ENCODE measurements at places on chromosomes 5 and 9.
A peak's percentile ranks its signal among the peaks of the same experiment; 100 is the strongest.

DNA sequence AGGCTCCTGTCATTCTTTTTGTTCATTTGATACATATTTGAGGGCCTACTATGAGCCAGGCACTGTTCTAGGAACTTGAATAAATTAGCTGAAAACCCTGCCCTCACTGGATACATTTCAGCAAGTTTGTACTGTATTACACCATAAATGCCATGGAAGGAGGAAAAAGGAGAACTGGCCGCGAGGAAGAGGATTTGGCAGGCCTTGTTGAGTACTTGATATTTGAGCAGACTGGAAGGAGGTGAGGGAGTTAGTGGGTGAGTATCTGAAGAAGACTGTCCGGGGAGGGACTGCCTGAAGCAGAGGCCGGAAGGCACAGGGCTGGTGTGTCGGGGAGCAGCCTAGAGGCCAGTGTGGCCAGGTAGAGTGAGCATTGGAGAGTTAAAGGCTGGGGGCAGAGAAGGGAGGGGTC is 4.5 kb downstream of the SNX30 start:
- DNase-seq = no peak

DNA sequence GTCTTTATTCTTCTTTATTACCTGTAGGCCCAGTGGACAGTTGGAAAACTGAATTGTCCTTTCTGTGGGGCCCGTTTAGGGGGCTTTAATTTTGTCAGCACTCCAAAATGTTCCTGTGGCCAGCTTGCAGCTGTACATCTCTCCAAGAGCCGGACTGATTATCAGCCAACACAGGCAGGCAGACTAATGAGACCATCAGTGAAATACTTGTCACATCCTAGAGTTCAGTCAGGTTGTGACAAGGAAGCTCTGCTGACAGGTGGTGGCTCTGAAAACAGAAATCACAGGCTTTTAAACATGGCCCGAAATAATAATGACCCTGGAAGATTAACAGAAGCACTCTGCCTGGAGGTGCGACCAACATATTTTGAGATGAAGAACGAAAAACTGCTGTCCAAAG is 47.9 kb downstream of the RNF180 start:
- DNase-seq = no peak

- no peak for DNase-seq
Observed at GRCh38 chr5:23139338-23140171, 286.4 kb upstream of the CDH12 start.

- peak; percentile 39 for DNase-seq
Observed at GRCh38 chr5:81838307-81838906, 87.5 kb upstream of the SSBP2 start.

DNA sequence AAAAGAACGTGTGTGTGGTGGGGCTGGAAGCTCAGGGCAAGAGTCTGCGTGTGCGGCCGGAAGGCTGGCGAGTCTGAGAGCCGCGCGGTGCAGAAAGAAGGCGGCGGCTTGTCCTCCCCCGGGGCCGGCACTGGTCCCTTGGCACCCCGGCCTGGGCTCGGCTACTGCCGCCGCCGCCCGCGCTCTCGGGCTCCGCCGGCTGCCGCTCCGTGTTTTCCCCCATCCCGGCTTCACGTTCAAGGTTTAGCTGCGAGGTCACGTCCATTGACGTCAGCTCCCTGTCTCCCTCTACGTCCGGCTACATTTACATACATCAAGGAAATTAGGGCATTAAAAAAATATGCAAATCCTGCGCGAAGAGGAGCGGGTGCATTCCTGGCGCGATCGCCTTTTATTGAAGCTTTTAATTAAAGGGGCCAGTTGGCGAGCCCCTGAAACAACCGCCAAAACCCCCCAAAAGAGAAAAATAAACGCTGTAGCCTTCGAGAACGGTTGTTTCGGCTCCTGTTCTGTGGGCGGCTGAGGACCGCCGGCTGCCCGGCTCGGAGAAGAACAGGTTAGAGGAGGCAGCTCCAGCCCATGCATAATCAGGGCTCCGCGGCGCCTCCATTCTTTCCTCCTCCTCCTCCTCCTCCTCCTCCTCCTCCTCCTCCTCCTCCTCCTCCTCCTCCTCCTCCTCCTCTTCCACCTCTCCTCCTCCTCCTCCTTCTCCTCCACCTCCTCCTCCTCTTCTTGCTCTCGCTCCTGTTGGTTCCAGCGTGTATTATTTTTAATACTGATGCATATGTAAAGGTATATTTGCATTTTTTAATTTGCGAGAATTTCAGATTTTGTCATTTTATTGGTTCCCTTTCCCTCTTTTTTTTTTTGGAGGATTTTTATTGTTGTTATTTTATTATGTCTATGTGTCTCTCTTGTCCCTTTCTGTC is 207.0 kb downstream of the MEF2C start:
- peak; percentile 93 for DNase-seq

DNA sequence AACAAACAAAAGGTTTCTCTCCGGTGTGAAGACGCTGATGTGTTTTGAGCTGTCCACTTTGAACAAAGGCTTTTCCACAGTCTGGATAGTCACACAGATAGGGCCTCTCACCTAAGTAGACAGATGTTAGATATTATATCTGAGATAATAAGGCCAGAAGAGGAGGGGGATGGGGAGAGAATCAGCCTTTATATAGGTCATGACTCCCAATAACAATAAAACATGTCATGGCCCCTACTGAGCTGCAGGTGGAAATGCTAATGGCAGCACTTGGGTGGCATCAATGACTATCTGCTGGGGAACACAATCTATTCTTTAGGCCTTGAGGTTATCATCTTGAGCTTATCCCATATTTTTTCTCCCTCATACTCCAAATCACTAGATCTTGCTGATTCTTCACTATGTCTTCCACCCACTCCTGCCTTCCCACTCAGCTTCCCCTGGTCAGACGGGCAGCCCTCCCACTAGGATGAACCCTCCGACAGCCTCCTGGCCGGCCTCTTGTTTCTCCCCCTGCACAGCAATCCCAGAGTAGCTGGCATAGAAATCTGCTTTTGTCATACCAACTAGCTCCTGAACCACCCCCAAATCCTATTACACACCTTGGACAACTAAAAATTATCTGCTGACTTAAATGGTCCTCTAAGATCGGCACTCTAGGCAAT is 11.5 kb upstream of the SLC35D2 start:
- DNase-seq = no peak

DNA sequence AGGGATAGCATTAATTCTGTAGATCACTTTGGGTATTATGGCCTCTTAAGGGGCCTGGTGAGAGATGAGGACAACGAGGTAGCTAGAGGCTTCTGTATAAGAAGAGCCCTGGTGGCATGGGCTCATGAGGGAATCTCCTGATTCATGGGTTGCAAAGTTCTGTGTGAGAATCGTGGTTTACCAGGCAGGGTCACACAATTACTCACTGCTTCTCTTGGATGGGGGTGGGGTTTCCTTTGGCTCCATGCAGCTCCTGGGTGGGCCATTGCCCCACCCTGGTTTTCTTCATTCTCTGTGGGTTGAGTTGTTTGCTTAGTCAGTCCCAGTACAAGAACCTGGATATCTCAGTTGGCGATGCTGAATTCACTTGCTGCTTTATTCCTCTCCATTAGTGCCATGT is 30.9 kb upstream of the TNFSF15 start:
- DNase-seq = no peak

- DNase-seq = no peak
Observed at GRCh38 chr5:138243794-138244193, 30.6 kb downstream of the GFRA3 start.

DNA sequence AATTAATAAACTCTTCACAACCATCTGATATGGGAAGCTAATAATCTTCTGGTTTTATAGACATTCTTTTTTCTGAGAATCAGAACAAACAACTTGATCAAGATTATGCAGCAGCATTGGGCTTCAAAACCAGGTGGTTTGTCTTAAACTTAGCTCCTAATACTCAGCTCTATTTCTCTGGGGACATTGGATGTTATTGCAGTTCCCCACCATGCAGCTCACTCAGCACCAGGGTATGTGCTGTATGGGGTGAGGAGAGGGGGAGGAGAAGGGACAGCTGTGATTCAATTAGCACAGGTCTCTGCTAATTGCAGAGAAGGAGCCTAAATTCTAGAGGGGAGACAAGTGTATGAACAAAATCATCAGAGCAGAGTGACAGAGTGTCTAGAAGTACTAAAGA is 210.7 kb upstream of the TNC start:
- DNase-seq = no peak

DNA sequence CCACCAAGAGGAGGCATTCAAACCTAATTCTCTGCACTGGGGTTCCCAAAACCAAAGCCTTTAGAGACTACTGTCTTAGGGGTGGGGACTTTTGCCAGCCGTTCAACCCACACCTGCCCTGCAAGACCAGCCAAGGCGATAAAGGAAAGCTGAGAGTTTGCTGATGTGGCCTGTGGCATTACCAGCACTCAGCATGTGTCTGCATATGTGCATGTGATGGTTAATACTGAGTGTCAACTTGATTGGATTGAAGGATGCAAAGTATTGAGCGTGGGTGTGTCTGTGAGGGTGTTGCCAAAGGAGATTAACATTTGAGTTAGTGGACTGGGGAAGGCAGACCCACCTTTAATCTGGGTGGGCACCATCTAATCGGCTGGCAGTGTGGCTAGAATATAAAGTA is 474.2 kb downstream of the MED10 start:
- no peak for DNase-seq

DNA sequence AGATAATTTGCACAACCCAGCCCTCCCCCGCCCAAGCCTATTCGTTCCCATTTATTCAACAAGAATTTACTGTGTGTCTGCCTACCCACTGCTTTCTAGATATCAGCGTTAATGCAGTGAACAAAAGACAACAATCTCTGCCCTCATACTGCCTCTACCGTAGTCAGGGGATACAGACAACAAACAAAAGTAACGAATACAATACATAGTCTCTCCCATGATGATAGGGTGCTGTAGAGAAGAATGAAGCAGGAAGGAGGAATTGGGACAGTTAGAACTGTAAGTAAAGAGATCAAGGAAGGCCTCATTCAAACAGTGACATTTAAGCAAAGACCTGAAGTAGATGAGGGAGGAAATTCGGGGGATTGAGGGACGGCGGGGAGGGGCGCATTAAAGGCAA is 1.7 kb downstream of the GFM2 start:
- no peak for DNase-seq

DNA sequence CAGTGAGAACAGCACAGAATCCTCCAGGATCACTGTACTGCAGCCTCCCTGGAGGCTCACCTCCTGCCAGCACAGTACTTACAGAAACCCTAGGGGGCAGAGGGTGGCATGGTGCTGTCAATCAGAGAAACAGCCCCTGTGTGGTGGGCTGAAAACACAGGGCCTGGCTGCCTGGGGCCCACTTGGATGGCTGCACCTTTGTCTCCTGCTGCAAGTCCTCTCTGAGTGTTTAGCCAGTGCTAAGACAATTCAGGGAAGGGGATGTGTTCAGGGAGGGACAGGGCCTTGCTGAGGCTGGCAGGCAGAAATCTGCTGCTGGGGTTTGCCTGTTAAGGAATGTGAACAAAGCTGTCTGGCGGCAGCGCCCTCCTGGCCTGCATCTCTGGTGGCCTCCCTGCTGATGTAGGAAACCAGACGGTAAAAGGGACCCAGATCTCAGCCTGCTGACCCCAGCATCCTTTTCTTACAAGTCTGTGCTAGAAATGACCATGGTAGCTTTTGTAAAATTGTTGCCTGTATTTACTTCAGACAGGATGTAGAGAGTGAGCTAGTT is 39.5 kb downstream of the PRRC2B start:
- no peak for DNase-seq

- no peak for DNase-seq
Observed at GRCh38 chr9:82553654-82554366, 509.1 kb downstream of the RASEF start.

DNA sequence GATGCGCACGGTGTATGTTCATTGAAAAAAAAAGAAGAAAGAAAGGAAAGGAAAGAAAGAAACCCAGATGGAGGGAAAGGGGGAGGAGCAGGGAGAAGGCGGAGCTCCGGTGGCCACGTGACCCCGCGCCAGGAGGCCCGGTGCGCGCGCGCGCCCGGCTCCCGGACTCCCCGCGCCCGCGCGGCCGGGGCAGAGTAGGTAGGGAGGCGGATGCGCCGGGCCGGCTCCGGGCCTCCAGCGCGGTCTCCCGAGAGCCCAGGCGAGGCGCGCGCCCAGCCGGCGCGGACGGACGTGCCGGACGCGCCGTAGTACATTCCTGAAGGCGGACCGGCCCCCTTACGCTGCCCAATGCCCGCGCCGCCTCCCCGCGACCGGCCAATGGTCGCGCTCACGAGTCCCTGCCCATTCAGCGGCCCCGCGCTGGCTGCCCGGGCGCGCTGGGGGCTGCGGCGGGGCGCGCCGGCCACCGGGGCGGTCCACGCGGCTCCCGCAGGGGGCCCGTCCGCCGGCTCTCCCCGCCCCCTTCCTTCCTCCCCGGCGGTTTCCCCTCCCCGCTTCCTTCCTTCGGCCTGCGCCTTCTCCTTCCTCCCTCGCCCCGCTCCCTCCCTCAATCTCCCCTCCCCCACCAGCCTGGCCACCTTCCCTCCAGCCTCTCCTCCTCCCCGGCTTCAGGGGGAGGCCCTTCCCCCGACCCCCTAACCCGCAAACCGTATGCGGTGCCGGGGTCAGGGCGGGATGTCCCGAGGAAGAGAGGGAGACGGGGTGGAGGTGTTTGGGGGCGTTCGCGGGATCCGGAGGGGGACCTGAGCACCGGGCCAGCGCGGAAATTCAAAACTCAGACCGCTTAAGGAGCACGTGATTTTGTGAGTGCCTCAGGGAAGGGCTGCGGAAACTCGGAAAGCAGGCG is 5.8 kb downstream of the PTCH1 start:
- DNase-seq = peak; percentile 85

- DNase-seq = no peak
Observed at GRCh38 chr5:30387974-30388632, 805.4 kb upstream of the CDH6 start.

- DNase-seq = no peak
Observed at GRCh38 chr5:153865016-153865415, 173.7 kb downstream of the FAM114A2 start.

DNA sequence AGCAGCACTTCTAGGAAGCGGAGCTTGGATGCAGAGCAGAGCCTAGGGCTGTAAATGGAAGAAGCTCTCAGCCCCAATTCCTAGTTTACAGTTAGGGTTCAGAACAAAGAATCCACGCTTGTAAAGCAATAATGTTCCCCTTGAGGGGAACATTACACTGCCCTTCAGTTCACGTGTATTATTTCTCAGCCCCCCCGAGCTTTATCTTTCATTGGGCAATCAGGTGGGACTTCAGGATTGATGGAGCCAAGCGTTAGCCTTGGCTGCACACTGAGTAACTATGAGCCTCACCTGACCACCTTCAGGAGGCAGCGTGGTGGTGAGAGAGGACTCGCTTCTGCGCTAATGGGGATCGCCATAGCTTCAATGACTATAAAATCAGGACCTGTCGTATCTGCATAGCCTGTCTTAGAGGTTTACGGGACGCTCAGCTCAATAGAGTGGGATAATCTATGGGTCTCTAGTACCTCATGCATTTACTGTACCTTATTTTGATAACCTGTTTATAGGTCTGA is 157.0 kb upstream of the RASEF start:
- no peak for DNase-seq

- DNase-seq = no peak
Observed at GRCh38 chr5:140556438-140556837, 835 bp downstream of the SRA1 start.

DNA sequence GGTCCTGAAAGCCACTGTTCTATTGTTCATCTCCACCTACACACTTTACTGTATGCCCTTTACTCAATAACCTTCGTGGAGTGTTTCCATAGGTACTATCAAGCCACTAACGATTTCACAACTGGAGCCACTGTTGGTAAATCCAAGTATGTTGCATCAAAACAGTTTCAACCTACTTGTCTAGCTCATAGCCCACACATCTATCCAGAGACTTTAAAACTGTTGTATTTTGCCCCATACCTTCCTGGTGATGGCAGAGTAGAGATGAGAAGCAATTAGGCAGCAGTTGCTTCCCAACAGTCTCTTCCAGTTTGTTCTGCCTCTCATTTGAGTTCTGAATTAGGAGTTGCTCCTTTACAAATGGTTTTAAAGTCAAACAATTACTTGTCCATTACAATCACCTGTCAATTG is 607 bp downstream of the FAXDC2 start:
- DNase-seq = no peak

Data from astrocyte of the cerebellum (primary cell).